SJSA1 (cell line): ENCODE measurements at places on chromosomes 3 and 15. TPM values are rescaled to one million over a fixed set of nuclear protein-coding genes. Genes with fewer than 3 reads are reported as not detected.

DNA sequence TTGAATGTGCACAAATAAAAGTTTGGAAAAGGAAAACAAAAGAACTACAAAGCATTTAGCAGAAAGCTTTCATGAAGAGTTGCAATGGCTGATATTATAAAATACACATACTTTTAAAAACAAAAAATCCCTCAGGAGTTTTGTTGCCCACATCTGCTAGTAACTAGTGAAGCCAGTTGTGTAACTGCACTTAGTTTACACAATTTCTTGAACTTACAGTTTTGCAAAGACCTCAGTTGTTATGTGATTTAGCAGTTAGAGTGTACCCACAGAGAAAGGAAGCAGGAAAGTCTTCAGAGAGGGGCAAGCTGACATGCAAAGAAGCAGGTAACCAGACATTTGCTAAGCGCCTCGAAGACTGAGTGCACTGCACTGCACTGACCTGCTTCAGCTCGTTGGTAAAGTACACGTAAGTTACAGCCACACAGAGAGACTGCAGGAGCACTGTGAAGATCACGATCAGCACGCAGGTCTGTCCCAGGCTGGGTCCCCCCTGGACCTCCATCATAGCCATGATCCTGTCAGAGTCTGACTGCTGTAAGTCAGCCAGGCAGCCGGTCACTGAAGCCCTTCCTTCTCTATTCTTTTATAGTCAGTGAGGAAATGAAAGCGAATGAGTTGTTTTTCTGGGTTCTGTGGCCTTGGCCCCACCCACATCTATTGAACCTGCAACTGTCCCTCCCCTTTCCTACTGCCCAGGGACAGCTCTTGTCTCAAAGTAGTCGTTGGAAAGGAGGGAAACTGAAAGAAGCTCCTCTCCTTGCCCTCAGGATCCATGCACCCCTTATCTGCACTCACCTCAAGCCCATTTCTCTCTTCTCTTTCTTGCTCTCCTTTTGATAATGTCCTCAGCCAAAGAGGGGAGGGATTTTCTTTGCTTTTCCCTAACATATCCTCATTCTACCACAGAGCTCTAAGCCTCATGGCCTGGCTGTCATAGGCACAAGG, at the start of gene TNFSF10:
Gene TNFSF10, minus strand, starts transcription at position 560 of the 948 bp plus-strand sequence. Its CDS starts 46 bp downstream, at position 514.
- DNase-seq = no peak

DNA sequence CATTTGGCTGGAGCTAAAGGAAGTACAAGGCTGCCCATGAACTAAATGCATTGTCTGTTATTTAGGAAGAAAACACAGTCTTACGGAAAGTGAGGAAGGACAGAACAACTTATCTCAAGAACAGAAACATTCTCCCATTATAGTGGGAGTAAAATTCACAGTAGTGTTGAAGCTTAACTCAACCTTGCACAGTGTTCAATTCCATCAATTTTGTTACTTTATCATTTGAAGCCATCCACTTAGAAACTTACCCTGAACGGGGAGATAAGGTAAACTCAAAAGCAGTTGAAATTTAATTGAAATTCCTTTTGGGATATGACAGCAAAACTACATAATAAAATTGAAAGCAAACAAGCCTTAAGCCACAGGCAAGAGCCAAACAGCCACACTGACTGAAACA, 186.9 kb downstream of the PCCB start:
- DNase-seq = no peak

GRCh38 chr15:92654662-92655061, 913 bp downstream of the FAM174B start:
- DNase-seq = no peak

GRCh38 chr3:104564045-104564643, 802.6 kb upstream of the ALCAM start:
- peak; percentile 53 for DNase-seq

DNA sequence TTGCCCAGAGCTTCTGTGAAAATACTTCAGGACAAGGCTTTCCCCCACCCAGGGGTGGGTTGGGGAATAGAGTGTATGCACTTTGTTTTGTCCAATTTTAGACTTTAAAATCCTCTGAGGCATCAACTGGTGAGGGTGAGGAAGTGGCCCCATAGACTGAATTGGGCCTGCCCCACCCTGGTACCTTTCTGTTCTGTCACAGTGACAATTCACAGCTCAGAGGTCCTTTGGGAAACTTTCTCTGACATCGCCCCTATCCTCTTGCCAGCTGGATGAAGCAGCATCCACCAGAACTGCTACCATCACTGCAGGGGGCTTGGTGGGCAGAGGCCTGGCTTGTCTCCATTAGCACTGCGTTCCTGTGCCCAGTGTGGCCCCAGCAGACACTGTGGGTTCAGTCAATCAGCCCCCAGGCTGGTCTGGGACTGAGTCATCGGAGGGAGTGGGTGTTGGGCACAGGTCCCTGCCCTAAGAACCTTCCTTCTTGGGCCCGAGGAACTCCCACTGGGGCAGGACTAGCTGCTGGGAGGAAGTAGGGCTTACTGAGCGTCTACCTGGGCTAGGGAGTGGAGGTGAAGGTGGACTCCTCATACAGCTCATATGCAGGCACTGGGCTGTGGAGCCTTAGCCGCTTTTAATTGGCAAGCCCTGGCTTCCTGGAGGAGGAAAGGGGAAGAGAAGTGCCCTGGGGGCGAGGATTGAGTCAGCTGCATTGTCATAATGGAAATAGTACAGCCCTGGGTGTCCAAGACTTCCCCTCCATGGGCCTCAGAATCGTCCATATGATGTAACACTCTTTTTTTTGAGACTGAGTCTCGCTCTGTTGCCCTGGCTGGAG, 1.5 kb upstream of the PPM1M start:
- peak; percentile 62 for DNase-seq

DNA sequence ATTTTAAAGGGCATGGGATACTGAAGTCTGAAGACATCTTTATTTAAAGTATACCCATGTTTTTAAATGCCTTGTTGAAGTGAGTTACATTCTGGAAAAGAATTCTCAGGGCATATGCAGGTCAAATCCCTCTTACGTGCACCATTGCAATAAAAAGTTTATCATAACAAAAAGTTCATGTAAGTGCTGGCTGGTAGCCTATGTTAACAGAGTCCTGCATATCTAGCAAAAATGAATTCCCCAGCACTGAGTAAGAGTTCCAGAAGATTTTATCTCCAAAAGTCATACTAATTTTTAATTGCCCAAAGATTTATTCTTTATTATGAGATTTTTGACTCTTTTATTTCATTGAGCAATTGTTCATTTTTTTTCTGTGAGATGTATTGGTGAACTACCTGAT, 104.7 kb upstream of the ROBO1 start:
- DNase-seq = no peak

Gene CCDC80
- total RNA-seq = 58.4 and 74.8 TPM in 2 replicates

Gene MESP1
- total RNA-seq = 0.26 TPM in 1 of 2 replicates, not detected in the other

Gene STXBP5L
- 0.03 TPM in 1 of 2 replicates, not detected in the other for total RNA-seq
